Epithelial cell of proximal tubule (primary cell): ENCODE measurements at places on chromosomes 2 and 18.
A peak's percentile ranks its signal among the peaks of the same experiment; 100 is the strongest.

GRCh38 chr18:78972930-78973331 is 6.7 kb upstream of the SALL3 start:
- no peak for DNase-seq

DNA sequence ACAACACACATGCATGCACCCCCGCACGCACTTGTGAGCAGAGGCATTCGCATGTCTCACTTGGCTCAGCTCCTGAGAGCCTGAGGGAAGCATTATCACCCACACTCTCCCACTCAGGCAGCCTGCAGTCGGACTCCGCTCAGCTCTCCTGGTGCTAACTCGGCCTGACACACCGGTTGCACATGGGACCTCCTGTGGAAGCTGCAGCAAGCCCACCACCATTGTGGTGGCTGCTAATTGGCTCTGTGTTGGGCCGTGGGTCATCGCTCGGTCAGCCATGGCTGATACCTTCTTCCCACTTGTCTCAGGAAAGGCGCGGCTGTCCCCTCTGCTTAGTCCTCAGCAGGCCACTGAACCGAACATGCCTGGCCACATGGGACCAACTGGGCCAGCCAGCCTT is 13.7 kb upstream of the TEX261 start:
- DNase-seq, result no peak

GRCh38 chr18:78813156-78813555 is 166.5 kb upstream of the SALL3 start:
- DNase-seq, result no peak

DNA sequence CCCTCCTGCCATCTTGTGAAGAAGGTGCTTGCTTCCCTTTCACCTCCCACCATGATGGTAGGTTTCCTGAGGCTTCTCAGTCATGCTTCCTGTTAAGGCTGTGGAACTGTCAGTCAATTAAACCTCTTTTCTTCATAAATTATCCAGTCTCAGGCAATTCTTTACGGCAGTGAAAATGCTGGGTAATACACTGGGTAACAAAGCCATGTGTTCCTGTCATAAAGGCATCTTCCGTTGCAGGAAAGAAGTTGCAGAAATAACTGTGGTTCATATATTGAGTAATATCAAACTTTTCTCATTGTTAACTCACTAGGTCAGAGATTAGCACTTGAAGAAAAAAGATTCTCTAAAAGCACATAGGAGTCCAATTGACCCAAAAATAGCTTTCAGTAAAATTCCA is 163.9 kb upstream of the HNMT start:
- no peak for DNase-seq

DNA sequence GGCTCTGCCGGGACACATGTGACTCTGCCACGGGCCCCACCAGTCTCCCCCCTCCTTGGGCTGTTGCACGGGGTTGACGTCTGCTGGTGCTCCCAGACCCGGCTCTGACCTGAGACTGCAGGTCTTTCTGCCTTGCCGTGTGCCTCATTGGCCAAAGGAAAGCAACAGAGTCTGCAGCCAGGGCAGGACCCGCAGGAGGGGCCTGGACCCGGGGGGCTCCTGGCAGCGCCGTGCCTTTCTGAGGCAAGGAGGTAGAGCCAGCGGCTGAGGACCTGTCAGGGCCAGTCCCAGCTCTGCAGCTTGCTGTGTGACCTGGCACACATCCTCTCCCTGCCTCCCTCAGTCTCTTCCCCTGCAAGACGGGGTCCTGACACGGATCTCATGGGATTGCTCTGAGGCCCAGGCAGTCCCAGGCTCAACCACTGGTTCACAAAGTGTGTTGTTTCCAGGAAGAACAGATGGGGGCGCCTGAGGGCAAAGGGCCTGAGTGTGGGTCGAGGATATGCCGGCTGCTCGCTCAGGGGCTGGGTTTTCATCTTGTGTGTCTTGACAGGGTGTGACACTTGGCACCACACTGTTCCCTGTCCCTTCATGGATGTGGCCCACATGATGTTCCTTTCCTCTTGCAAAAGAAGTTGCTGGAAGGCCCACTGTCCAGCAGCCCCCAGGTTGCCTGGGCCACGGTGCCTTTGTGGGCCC is 9.0 kb downstream of the CAPN10 start:
- no peak for DNase-seq

DNA sequence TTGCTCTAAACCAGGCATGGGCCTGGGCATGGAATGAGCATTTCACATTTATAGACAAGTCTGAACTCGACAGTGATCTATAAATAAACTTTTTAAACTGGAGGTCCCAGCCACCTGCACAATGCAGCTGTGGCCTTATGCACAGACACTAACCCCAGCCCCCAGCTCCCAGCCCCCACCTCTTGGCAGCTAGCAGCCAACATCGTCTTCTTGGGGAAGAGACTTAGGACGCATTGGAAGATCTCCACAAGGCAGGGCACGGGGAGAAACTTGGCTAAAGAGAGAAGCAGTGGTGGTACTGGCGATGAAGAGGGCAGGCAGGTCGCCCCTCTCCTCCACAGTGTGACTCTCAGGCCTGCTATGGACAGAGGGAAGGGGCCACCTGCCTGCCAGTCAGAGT is 213.2 kb downstream of the ANAPC1 start:
- no peak for DNase-seq

GRCh38 chr2:191559569-191559968 is 118.4 kb upstream of the NABP1 start:
- no peak for DNase-seq

GRCh38 chr18:77207540-77207939 is 42.1 kb upstream of the GALR1 start:
- peak; percentile 64 for DNase-seq

DNA sequence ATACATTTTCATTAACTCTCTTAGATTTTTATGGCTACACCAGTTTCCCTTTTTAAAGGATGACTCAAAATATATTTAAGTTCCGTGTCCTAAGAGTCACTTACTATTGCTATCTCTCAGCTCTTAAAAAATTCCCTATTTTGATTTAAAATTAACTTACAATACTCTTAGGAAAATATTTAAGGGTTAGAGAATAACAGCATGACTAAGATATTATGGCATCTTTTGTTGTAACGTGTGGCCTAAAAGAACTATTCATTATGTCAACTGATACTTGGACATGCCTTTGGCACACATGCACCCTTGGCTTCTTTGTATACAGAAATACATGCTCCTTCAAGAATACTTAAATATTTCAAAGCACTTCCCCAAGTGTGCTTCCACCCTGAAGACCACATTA is 42.3 kb downstream of the SCN3A start:
- DNase-seq, result peak; percentile 16

- DNase-seq, result no peak
Measured at GRCh38 chr2:131092458-131093005, 728 bp downstream of the FAM168B start.

DNA sequence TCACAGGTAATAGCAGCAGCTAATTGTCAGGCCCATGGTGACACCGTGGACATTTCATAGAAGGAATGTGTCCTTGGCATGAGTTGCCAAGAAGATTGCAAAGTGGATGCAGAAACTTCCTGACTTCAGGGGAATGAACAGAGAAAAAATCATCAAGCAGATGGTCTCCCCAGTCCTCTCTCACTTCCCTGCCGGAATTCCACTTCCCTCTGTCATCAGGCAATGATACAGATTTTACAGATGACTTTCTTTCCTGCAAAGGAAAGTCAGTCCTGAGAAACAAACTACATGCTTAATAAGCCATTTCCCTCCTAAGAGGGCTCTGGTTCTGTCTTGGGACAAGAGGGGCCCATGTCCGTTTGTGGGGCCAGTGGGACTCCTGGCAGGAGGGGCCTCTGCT is 45.7 kb downstream of the KCNF1 start:
- no peak for DNase-seq

DNA sequence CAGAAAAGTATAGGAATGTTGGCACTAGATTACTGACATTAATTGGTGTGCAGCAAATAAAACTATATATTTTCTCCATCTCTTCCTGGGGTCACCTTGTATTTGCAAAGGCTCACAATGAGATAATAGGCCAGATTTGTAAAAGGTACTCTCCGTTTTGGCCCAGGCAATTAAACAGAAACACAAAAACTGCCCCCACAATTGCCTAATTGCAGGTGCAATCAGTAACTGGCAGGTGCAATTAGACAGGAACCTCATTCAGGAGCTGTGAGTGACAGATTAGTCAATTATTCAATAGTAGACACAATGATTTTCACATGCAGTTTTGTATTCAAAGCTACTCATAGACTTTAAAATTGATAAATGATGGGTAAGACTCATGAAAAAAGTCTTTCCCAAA is 451.4 kb upstream of the ID2 start:
- DNase-seq, result no peak
